HAP-1 (cell line): ENCODE measurements at places on chromosomes 4 and X.

DNA sequence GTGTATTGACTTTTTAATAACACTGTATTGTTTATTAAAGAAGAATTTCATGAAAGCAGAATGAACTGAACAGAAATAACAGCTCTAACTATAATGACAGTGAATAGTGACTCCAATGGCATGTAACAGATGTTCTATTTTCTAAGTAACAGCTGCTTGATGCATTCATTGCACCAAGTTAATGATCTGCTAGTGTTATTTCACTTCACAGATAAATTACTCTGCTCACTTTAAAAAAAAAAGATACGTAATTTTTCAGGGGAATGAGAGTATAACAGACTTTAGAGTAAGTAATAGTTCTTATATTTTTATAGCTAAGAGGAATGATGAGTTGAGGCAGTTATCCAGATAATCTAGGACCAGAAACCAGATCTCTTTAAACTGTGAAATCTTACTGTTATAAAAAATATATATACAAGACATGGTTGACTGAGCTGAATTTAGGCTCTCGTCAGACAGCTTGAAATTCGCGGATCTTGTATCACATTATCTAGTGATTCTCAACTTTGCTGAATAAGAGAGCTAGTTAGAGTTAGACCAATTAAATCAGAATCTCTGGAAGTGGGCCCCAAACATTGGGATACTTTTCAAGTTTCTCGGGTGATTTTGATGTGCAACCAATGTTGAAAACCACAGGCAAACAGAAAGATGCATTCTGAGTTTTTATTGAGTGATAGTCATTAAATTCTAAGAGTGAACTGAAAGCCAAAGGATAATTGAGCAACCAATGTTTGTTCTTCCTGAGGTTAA, 840.7 kb downstream of the DMD start:
- no peak for DNase-seq

GRCh38 chrX:17067534-17067933, 121.1 kb downstream of the REPS2 start:
- peak; percentile 11 for DNase-seq

GRCh38 chr4:6779667-6780565, 2.6 kb upstream of the KIAA0232 start:
- peak; percentile 63 for DNase-seq

- no peak for DNase-seq
Observed at GRCh38 chr4:26289401-26289800, 31.4 kb upstream of the RBPJ start.

DNA sequence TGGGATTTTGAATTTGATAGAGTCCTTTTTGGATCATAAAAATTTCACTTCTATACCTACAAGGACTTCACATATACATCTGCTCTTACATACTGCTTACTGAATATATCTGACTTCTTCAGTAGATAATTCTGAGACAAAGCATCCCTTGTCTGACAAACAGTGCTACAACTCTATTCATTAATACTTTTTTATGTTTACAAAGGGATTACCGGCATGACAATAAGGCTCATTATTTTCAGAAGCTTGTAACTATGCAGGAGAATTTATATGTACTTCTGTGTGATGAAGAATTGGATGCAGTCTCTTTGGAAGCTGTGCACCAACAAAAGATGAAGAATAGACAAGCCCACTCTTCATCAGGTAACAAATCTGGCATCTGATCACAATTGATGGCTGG, 1070.3 kb downstream of the STIM2 start:
- DNase-seq, result no peak

DNA sequence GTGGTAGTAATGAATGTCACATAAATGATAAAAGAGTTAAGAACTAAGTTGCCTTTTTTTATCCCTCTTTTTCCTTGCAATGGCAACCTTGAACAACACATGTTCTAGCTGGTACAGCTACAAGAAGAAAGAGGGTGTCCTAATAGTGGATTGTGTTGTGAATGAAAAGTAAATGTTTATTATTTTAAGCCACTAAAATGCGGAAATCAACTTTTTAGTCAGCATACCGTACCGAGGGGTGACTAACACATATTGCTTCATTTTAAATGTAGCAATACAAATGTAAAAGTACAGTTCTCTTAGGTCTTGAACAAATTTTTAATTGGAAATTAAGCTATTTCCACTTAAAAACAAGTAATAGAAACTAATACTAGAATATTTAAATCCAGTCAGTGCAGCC, 17.7 kb upstream of the AP1AR start:
- no peak for DNase-seq

- DNase-seq, result no peak
Observed at GRCh38 chr4:177546745-177547144, 104.5 kb upstream of the AGA start.
